ENCODE measurements at places on chromosomes 7 and 10.

- no peak for DNase-seq
Observed at GRCh38 chr10:111475720-111476119, 398.9 kb downstream of the ADRA2A start.

DNA sequence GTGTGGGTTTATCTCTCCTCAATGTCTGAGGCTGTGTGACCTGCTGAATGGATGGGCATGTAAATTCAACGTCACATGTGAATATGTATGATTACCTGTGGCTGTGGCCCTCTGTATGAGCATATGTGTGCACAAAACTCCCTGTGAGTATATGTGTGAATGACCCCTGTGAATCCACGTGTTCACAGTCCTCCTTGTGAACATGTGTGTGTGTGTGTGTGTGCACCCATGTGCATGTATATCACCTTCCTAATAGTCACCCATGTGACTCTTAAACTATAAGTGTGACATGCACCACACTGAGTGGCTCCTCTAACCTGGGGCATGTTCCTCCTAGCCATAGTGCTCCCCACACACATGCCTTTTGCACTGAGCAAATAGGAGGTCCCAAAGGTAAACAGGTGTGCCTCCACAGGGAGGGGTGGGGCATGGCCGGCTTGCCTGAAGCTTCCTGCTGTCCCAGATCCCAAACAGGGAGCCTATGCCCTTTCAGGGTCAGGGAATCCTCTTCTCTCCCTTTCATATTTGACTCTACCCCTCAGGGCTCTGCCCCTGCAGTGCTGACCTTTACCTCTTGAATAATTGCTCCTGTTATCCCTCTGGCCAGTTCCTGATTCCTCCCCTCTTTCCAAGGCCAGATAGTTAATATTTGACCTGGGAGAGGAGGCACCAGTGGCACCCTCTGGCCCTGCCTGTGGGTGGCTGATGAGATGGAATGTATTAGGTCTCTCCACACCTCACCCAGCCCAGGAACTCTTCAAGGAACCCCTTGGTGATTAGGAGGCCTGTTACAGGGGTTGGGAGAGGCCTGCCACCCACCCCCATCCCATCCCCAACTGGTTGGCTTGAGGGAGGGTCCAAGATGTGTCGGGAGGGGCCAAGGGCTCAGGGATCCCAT, 1.9 kb downstream of the SEMA4G start:
- no peak for DNase-seq

DNA sequence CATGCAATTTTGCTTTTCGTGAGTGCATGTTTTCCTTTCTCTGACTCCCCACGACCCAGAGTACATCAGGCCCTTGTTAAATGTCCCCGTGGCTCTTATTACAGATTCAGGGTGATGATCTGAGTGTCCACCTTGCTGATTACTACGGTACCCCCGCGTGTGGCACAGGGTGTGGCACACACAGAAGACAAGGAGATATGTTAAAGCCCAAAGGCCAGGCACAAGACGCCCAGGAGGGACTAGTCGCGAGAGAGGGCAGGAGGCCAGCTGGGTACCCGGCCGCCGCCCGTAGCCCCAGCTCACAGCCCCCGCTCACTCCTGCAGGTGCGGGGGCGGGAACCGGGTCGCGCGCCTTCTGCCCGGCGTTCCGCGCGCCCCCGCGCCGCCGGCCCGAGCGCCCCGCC, 281 bp upstream of the EXOC6 start:
- no peak for DNase-seq

GRCh38 chr10:30999070-30999712, 32.5 kb downstream of the ZNF438 start:
- DNase-seq = peak; percentile 94

- no peak for DNase-seq
Observed at GRCh38 chr10:55311848-55312635, 511.0 kb upstream of the PCDH15 start.

DNA sequence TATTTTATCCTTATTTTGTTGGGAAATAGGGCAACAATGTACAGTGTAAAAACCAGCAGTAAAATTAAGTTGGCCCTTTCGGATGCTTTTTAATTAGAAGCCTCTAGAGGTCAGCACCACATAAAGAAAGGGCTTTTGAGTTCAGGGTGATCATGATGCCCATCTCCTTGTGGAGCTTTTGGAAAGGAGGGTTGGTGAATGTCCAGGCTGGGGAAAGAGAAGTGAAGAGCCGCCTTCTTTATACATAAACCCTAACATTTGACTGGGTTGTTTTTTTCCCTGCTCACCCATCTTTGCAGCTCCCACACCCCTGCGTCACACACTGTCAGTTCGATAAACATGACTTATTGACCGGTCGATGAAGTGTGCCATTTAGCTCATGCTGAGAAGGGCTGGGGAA, 29.8 kb downstream of the MTURN start:
- DNase-seq = peak; percentile 77

DNA sequence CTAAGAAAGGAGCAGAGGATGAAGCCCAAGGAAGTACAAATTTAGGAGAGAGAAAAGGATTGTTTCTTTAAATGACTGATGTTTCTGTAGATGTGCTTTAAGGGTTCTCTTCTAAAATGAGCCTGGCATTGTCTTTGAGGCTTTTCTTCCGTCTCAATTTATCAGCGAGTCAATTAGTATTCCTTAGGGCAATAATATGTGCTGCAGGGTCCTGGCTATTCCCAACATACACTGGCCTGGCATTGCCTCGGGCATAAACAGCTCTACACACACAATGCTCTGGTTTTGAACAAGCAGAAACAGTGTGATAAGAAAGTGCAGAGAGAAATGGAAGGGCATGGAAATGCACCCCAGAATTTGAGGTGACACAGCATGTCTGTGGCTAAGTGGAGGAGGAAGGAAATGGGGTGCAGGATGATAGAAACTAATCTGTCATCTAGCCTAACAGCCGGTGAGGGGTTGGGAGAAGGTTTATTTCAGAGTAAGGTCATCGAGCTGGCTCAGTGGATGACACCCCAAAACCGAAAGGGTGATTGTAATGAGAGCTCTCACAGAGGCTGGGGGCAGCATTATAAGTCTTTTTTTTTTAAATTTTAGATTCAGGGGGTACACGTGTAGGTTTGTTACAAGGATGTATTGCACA, 67.5 kb upstream of the ARHGAP21 start:
- DNase-seq = no peak

- DNase-seq = no peak
Observed at GRCh38 chr10:59917922-59918321, 11.6 kb upstream of the CCDC6 start.

DNA sequence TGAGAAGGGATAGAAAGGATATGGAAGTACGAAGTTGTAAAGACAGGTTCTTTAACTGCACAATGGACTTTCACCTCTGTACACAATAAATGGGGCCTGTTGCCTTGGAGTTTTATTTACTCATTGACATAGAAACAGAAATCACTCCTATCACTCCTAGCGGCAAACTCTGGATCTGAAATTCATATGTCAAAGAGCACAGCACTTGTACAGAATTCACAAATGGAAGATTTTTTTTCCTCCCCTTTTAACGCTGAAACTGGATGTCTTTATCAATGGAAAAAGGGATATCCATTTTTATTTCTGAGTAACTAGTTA, 18.2 kb downstream of the NT5C3A start:
- no peak for DNase-seq

DNA sequence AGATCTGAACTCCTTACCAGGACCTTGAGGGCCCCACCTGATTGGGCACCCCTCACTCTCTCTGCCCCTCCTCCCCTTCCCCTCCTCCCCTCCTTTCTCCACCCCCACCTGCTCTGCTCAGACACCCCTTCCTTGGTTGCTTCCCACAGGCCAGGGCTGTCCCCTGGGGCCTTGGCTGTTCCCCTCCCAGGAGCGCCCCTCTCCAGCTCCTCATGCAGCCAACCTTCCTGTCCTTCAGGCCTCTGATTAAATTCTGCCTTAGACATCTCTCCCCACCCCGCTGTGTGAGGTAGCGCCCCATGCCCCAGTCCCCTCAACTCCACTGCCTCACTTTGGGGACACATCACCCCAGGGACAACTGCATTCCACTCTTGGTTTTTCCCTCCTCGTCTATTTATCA, 32.4 kb downstream of the HTRA1 start:
- no peak for DNase-seq

DNA sequence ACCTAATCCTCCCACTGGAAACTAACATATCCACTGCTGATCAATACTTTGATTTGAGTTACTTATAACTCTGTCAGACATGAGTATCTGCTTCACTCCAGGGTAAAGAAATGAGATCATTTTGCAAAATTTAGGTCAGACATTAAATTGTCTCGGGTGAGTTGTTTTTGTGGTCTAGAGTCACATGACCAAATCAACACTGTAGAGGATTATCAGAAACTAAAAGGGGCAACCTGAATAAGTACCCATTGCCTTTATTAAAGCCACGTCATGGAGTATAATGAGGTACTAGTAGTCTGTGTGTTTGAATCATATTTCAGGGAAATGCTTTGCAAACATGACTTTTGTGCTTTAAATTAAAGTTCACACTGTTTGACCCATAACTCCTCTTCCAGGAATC, 107.7 kb upstream of the ADO start:
- DNase-seq = no peak

DNA sequence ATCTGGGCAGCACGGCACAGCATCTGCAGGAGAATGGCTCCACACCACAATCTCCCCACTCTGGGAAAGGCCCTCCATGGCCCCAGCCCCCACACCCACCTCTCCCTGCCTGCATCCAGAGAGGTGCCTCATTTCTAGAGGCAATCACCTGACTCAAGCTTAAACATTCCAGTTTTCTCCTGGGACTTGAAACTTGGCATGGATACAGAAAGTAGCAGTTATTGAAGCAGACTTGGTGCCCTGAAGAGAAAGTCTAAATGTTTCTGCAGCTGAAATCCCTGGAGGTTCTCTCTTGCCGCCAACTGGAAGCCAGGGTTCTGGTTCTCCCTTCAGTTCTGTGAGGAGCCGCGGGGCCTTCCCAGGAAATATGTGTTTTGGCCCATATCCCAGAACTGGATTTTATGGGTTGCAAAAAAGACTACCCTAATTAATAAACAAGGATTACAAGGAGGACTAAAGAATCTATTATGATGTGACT, 122.8 kb downstream of the SKIDA1 start:
- DNase-seq = no peak

DNA sequence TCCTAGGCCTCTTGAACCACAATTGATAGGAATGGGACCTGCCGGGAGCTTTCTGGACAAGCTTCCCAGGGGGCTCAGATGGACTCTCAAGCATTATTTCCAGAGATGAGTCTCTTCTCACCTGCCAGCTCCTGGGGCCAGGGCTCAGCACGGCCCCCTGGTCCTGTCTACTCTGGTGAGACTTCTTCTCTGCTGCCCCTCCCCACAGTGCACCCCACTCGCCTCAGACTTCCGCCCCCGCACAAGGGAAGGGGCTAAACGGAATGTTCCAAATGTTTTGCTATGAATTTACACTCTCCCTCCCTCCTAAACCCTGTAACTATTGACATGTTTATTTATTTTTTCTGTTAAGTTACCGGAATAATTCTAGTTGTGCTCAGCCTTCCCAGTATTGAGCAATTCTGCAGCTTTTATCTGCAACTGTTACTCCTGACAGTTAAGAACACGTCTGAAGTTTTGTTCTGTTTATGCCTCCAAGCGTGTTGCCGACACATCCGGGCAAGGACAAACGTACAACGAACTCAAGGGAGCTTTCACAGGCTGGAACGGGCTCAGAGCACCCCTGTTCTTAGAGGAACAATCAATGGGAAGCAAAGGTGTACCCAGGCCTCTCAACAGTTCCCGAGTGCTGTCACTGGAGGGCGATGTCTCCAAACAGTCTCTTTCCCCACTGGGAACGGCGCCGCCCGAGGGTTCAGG, 55.2 kb downstream of the FHIP2A start:
- DNase-seq = peak; percentile 37

GRCh38 chr7:51785171-51785570, 468.6 kb upstream of the COBL start:
- DNase-seq = no peak

DNA sequence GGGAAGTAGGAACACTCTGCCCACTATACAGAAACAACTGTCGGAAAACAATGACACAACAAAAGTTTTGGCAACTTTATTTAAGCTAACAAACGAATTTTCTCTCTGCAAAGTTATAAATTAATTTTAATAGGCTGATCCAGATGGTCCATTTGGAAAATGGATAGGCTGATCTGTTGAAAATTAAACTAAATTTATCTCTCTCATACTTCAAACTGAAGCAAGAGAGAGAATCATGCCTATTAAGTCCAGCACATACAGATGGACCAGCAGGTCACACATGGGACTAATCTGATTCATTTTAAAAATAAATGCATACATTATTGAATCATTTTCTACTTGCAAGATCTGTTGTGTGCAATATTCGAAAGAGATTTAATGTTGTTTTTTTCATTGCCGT, 110.1 kb downstream of the BTRC start:
- DNase-seq = no peak

- peak; percentile 76 for DNase-seq
Observed at GRCh38 chr10:58299580-58299979, 30.6 kb downstream of the CISD1 start.

DNA sequence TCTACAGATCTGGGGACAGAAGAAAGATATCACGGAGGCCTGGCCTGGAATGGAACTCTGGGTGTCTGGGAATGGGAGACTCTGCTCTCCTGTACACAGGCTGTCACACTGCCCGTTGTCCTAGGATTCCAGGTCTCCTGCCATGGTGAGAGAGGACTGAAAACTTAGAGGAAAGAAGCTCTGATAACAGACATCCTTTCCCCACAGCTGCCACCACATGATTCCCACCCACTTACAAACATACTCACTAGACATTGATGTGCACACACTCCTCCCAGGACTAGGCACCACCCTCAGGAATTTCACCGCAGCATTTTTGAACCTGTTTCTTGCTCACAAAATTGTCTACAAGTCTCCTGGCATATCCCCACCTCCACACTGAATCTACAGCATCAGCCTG, 5.7 kb downstream of the ZNF92 start:
- DNase-seq = no peak

DNA sequence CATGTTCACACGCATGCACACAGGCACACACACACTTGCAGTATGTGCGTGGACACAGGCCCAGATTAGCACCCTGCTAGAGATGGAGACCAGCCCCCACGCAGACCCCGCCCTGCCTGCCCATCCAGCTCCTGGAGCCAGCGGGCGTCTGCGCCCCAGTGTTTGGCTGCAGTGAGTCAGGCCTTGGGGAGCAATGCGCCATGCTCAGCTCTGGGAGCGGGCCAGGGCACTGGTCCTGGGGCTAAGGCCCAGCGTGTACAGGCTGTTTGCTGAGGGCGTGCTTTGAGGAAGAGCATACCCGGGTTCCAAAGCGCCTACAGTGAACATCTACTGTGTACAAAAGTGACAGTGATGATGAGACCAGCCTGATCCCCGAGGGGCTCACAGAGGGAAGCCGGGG, 16.0 kb upstream of the ELFN1 start:
- DNase-seq = no peak

- DNase-seq = no peak
Observed at GRCh38 chr7:85851571-85852193, 664.8 kb upstream of the SEMA3D start.

- no peak for DNase-seq
Observed at GRCh38 chr10:11874568-11875493, 51.7 kb downstream of the PROSER2 start.
